Stimulated activated CD8-positive, alpha-beta memory T cell treated with anti-CD3 and anti-CD28 coated beads, Interleukin-15, amount 100 ng/mL, for 24 hours (primary cell): ENCODE measurements at places on chromosomes 16 and 17.

GRCh38 chr16:77359065-77359502 lies 75.8 kb downstream of the ADAMTS18 start:
- DNase-seq, result no peak

DNA sequence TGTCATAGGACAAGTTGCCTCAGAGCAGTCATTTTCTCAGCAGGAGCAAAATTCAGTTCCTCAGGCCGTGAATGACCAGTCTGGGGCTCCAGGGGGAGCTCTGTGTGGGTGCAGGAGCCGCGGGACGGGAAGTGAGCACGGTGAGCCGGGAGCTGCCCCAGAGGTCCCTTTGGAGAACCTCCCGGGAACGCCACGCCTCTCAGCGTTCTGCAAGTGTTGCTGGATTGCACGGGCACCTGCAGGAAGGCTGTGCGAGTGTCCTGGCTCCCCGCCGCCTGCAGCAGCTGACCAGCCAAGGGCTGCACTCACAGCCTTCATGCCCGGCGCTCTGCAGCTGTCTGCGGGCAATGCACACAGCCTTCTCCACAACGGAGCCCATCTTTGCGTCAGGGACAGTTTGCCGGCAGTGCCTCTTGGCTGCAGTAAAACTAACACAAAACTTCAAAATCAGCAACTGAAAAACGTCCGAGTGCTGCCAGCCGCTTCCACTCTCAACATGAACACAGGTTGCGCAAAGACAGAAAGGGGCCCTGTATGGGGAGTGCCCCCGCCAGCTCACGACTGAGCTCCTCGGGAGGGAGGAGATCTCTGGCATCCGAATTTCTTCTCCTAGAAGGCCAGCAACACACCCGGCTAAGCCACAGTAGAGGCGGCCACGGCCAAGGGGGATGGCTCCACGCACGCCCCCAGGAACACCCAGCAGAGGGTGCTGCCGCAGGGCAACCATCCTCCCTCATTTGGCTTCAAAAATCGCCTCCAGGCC lies 16.0 kb downstream of the NDUFAF8 start:
- DNase-seq, result no peak

GRCh38 chr16:31471875-31472708 lies at the start of gene TGFB1I1:
Gene TGFB1I1, plus strand, starts transcription at chr16:31472152. Its CDS starts 37 bp downstream, at chr16:31472189.
- no peak for DNase-seq

DNA sequence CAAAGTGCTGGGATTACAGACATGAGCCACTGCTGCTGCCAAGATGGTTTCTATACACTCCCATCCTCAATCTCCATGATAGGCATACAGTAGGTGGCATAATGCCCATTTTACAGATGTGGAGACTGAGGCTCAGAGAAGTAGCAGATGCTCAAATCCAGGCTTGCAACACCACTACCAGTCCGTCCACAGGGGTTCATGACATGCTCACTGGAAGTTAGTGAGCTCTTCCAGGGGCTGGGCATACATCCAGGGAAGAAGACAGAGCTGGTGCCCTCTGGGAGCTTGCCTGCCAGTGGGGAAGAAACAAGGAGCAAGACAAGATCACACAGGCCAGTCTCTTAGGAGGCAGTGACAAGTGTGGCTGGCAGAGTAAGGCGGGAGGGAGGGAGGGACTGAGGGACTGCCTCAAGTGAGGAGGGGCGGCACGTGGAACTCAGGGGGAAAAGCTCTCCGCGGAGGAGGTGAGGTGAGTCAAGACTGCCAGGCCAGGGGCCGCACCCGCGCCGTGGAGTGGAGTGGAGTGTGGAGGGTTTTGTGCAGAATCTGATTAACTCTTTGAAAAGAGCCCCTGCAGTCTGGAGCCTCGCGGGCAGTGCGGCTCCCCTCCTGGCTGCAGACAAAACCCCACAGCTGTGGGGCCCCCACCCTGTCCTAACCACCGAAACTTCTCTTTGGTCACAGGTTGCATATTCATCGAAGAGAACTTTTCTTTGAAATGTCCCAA lies 27.9 kb downstream of the SREBF1 start:
- DNase-seq, result no peak

DNA sequence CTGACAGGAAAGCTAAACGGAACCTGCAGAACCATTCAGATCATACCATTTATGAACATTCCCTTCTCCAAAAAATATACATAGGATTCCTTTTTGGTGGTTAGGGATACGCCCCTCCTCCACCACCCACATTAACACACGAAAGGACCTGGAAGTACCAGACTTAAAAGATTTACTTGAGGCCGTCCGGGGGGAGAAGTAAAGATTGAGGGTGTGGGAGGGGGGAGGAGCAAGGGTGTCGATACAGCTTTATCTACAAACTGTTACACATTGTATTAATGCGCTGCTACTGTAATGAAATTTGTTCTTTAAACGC lies 537 bp downstream of the PALB2 start:
- DNase-seq, result no peak

DNA sequence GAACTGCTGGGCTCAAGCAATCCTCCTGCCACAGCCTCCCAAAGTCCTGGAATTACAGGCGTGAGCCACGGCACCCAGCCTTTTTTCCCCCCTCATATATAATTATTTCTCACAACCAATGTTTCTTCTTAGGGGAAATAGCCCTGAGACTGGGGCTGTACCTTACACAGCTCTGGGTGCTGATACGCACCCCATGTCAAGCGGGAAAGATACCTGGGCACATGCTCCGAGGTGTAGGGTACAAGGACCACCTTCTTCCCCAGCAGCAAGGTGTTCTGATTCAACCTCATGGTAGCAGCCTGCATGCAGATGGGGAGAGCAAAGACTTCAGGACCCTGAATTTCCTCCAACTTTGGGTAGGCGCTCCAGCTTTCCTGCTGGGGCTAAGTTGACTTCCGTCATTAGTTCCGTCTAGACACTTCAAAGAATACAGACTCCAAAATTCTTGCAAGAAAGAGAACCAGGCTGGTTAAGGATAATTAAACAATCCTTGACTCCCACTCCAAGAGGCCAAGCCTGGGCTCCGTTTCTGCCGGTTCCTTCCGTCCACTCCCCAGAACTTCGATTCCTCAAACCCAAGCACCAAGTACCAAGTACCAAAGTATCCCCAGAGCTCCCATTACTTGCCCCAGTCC lies 619 bp downstream of the NAT9 start:
- DNase-seq, result no peak

DNA sequence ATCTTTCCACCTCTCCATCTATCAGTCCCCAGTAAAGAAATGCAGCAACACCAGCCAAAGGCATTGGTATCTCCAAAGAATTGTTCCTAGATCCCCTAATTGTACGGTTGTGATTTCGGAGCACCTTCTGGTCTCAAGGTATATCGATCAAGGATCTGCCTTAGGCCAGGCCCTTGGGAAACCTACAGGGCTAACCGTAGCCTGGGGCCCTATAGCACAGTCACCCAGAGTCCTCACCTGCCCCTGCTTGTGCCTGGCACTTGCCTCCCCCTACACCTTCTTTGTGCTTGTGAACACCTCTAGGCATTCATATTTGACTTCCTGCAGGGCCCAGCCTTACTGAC lies 16.8 kb upstream of the AURKB start:
- no peak for DNase-seq

DNA sequence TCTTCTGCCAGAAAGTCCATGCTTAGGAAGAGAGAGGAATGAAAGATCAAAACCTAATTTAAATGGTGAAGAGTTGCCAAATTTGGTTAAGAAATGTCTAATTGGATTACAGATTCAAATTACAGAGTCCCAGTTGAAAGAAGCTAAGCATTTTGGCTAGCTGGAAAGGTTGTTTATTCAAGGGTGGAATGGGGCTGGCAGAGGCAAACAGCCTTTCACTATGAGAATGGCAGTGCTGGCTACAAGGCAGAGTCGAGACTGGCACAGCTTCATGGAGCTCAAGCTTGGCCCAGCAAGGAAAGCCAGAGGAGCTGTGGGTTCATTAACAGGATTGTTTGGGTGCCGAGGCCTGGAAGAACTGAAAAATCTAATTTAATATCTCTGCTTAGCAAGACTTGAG lies 13.6 kb downstream of the MAP3K3 start:
- DNase-seq, result no peak
